ENCODE measurements at places on chromosomes 2 and 18.

- no peak for DNase-seq
Measured at GRCh38 chr18:42025491-42025890, 70.5 kb downstream of the PIK3C3 start.

GRCh38 chr2:29747786-29748470 lies 173.5 kb downstream of the ALK start:
- DNase-seq: peak; percentile 9

DNA sequence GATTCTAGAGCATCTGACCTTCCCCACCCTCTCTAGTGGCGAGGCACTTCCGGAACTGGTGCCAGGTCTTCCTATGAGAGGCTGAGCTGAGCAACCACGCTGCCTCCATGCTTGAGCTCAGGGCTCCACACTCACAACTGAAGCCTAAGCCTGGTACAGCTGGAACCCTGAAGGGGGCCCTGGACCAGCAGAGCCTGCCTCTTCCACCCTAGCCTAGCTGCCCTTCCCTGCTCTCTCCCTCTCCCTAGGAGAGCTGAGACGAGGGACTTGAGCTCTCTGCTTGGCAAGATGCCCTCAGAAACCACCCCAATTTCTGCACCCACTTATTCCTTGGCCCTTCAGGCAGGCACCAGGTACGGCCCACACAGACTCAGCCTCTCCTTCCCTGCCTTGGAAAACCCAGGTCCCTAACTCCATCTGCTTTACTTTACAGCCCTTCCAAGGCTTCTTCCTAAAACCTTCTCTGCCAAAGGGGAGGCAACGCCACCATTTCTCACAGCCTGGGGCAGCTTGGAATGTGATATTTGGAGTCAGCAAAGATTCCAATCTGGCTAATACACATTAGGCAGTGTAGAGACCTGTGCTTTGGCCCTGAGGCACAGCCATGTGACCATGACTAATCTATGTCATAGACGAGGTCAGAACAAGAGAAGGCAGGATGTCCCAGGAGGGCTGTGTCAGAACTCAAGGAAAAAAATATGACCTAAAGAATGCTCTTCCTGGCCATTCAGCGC lies 18.8 kb downstream of the COX7A2L start:
- no peak for DNase-seq

DNA sequence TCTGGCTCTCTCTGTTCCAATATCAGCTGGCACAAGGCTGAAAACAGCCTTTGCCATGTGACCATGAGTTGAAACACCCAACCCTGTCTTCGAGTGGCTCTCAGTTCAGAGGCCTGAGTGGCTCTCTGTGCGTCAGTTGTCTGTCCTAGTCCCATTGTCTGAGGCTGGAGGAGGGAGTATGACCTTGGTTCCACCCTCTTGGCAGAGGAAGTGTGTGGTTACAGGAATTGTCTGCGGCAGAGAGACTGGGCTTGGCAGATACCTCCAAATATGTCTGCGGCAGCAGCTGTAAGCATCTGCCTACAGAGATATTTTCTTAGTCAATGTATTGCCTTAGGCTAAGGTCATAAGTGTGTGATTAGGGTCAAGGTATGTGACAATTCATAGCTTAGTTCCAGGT lies 32.6 kb downstream of the CNGA3 start:
- DNase-seq: no peak

- no peak for DNase-seq
Measured at GRCh38 chr2:1730015-1730927, 14.0 kb downstream of the PXDN start.

GRCh38 chr2:6626401-6627012 lies 239.2 kb downstream of the CMPK2 start:
- no peak for DNase-seq

GRCh38 chr2:74507926-74508520 lies 528 bp upstream of the PCGF1 start:
- DNase-seq: peak; percentile 45

- DNase-seq: no peak
Measured at GRCh38 chr2:107717661-107718060, 109.0 kb upstream of the RGPD4 start.

DNA sequence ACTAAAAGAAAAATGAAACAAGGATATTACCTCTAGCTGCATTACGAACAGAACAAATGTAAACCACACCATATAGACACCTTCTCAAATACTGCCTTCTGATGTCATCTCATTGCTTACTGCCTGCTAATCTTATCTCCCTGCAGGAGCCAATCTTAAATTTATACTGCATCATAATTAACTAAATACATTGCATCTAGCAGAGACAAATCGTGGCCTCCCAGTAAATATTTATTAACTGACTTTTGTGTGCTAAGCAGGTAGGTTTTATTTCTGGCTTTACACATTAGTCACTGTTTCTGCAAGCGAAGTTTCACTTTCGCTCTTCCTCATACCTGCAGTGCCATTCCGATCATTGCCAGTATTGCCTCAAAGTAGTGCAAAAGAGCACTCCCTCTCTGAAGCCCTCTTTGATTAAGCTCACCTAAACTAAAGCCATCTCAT lies 67.5 kb downstream of the SPATS2L start:
- DNase-seq: peak; percentile 66

GRCh38 chr18:3857544-3857943 lies 407.6 kb downstream of the TGIF1 start:
- DNase-seq: no peak

- no peak for DNase-seq
Measured at GRCh38 chr2:43265421-43265820, 39.0 kb upstream of the ZFP36L2 start.

- no peak for DNase-seq
Measured at GRCh38 chr2:241000831-241001321, 2.5 kb downstream of the SNED1 start.

GRCh38 chr2:97717613-97717995 lies 4.2 kb downstream of the ZAP70 start:
- DNase-seq: no peak

DNA sequence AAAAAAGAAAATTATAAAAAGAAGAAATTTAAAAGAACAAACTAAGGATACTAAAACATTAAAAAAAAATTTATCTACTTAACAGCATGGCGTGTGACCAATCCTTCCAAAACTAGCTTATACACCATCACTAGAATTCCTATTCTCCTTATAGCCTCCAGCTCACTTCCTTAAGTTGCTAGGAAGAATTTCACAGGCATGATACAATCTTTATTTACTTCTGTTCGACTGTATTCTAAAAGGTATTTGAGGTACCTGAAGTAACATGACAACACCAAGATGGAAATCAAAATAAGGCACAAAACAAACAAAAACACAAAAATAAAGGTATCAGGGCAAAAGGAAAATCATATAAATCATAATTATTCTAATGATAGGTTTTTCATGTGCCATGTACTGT lies 360.7 kb downstream of the FIGN start:
- no peak for DNase-seq

- DNase-seq: no peak
Measured at GRCh38 chr2:33291278-33292013, 185.0 kb upstream of the RASGRP3 start.

GRCh38 chr2:98702858-98703620 lies 27.9 kb downstream of the MGAT4A start:
- DNase-seq: no peak

- DNase-seq: no peak
Measured at GRCh38 chr2:158179660-158180059, 78.0 kb downstream of the UPP2 start.

- DNase-seq: no peak
Measured at GRCh38 chr2:88764850-88765153, 73.3 kb downstream of the RPIA start.

DNA sequence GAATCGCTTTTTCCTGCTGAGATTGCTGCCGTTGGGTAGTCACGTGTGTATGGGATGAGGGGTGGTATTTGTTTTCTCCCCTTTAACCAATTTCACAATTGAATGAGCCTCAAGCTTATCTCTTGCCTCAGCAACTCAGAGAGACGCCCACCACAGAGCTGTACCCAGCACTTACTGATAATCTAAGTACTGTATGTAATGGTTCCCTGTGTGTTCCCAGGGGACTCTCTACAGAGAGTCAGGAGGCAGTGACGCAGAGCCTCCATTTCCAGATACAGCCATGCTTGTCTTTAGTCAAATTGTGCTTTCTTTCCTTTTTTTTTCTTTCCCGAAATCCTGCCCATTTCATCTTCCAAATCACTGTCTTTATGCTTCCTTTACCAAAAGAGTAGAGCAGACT lies 1102.1 kb upstream of the KLHL29 start:
- DNase-seq: no peak

All from activated naive CD4-positive, alpha-beta T cell treated with anti-CD3 and anti-CD28 coated beads for 36 hours (primary cell).